ENCODE measurements at places on chromosomes 16 and 17.

- DNase-seq, result no peak
These were observed 337.5 kb downstream of the SEC14L1 start for GRCh38 chr17:77478281-77478680.

GRCh38 chr16:63187638-63188037, 1151.4 kb upstream of the CDH8 start:
- no peak for DNase-seq

GRCh38 chr16:58456193-58456592, 43.8 kb upstream of the NDRG4 start:
- peak; percentile 43 for DNase-seq

DNA sequence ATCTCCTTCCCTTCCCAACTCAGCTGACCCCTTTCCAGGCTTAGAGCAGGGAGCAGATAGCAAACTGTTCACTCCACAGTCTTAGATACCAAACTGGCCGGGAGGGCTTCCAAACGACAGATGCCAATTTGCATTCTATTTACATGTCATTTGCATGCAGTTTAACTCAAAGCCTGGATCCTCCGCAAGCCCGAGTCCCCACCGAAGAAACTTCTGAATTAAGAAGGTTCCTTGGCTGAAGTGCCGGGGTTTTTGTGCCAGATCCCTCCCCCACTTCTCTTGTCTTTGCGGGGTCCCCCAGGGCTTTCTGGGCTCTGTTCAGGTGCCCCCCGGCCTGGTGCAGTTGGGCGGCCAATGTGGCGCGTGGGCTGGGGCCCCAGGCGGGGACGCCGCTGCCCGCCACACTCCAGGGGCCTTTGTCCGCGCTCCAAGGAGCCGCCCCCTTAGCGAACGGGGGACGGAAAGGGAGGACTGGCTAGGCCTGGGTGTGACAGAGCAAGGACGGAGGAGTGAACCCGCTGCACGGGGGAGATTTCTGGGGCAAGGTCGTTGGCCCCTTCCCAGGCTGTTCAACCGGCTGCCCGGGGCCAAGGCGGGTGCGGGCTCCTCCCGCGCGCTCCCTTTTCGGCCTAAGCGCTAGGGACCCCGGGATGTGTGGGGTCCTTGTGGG, 1.2 kb downstream of the GPRC5B start:
- no peak for DNase-seq

- DNase-seq, result no peak
These were observed 14.1 kb downstream of the MYO1C start for GRCh38 chr17:1478418-1478817.

- no peak for DNase-seq
These were observed 138.0 kb upstream of the HS3ST2 start for GRCh38 chr16:22675745-22676540.

- no peak for DNase-seq
These were observed 111.2 kb downstream of the CCT6B start for GRCh38 chr17:34850023-34850422.

DNA sequence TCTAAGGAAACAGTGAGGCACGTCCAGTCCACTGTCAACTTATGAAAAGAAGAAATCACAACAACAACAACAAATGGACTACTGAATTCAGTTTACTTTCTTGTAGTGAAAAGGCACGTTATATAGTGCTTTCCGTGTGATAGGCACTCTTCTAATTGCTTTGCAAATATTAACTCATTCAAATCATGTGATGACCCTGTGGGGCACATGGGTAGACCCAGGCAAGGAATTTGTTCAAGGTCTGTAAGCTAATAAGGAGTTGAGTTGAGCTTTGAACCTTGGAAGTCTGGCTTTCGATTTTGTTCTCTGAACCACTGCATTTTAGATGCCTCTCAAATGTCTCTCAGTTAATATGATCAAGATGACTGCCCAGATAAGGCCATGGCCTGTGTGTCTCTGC, 295.1 kb upstream of the RBFOX1 start:
- DNase-seq, result no peak

GRCh38 chr17:39634384-39634871, 2.5 kb upstream of the STARD3 start:
- peak; percentile 65 for DNase-seq

- DNase-seq, result no peak
These were observed 35.8 kb downstream of the AKAP1 start for GRCh38 chr17:57120814-57121213.

DNA sequence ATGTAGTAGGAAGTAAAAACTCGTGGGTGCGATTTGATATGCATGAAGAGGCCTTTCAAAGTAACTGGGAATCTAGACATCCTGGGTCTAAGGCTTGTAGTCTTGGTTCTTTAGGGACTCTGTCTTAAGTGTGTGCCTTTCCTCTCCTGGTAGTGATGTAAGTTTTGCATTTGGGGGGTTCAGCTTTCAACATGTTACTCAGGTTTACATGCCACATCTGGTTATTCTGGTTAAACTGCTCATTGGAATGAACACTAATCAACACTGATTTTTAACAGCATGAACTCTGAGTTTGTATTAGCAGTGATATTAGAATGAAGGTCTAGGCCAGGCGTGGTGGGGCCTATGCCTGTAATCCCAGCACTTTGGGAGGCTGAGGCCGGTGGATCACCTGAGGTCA, 15.1 kb downstream of the PGS1 start:
- DNase-seq, result no peak

GRCh38 chr16:12130691-12131290, 154.3 kb downstream of the SNX29 start:
- no peak for DNase-seq

GRCh38 chr16:79844603-79845002, 244.1 kb upstream of the MAF start:
- no peak for DNase-seq

DNA sequence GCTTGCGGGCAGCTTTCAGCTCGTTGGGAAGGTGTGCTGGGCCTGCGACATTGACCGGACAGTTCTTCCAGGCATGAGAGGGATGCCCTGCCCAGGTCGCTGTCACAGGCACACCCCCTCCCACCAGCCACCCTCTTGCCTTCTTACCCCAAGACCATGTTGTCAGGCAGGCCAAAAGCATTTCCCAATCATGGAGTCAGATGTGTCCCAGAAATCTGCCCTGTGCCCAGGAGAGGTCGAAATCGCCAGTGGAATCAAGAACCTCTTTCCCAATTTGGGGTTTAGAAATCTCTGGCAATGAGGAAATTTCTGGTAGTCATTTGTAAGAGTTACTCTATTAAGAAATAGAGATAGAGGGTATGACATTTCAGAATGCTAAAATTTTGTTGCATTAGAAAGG, 177.1 kb downstream of the RAB11FIP4 start:
- DNase-seq, result peak; percentile 35

GRCh38 chr17:58083491-58084316, 485 bp downstream of the DYNLL2 start:
- DNase-seq, result peak; percentile 46

- DNase-seq, result no peak
These were observed 151.5 kb upstream of the SDK2 start for GRCh38 chr17:73795730-73796129.

DNA sequence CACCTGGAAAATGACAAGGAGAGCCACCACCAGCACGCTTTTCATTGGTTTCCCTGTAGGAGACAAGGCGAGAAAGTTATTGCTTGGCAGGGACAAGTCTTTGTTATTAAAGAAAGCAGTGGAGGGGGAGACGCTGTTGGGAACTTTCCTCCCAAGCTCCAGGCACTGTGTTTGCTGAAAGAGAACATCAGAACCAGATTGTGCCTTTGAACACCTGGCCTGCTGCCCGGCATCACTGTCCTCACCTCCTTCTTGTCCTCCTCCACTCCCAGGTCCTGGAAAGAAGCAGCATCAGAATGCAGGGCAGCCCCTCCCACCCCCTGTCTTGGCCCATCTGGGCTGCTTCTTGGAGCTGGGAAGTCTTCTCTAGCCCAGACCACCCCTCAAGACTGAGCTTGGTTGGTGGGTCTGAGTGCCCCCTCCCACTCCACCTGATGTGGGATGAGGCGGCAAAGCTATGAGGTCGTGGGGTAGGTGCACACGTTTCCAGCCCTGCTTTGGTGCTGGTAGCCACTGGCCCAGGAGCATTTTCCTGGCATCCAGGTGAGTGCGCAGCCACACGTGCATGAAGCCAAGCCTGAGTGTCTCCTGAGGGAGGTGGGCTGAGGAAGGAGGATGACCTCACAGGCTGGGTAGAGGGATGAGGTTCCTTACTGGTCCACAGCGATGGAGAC, 6.2 kb downstream of the CCR7 start:
- no peak for DNase-seq

- DNase-seq, result peak; percentile 93
These were observed 341.7 kb downstream of the C16orf95 start for GRCh38 chr16:86975445-86975844.

DNA sequence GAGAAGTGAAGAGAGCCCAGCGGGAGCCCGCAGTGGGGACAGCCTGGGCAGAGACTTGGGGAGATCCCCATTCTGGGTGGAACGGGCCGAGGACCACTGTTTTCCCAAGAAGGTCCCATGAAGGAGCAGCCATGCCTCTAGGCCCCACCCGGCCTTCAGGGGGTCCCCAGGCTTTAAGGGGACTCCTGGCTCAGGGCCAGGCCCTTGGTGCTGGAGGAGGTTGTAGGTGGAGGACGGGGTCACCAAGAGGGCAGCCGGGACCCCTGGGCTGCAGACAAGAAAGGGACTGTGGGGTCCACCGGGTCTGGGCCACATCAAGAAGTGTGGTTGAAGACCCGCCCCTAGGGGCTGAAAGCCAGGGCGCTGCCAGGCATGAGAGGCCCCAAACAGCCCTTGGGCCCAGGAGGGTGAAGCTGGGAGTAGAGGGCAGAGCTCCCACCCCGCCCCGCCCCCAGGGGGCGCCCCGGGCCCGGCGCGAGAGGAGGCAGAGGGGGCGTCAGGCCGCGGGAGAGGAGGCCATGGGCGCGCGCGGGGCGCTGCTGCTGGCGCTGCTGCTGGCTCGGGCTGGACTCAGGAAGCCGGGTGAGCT, at the start of gene PRSS21:
TSS of gene PRSS21 (plus strand) at position 487 of the 589 bp plus-strand sequence. CDS start at position 519, 32 bp downstream.
- DNase-seq, result no peak

- DNase-seq, result peak; percentile 78
These were observed 102.2 kb downstream of the TRIM37 start for GRCh38 chr17:59004338-59005111.

GRCh38 chr17:65446043-65446442, 115.4 kb downstream of the AXIN2 start:
- DNase-seq, result no peak

GRCh38 chr17:7841396-7841914, 7.4 kb downstream of the KDM6B start:
- peak; percentile 93 for DNase-seq

- no peak for DNase-seq
These were observed 33.1 kb downstream of the SETD6 start for GRCh38 chr16:58548378-58548777.

GRCh38 chr17:50615828-50616227, 18.9 kb upstream of the ABCC3 start:
- DNase-seq, result no peak

- DNase-seq, result peak; percentile 43
These were observed 21.0 kb upstream of the FZD2 start for GRCh38 chr17:44536090-44536953.

DNA sequence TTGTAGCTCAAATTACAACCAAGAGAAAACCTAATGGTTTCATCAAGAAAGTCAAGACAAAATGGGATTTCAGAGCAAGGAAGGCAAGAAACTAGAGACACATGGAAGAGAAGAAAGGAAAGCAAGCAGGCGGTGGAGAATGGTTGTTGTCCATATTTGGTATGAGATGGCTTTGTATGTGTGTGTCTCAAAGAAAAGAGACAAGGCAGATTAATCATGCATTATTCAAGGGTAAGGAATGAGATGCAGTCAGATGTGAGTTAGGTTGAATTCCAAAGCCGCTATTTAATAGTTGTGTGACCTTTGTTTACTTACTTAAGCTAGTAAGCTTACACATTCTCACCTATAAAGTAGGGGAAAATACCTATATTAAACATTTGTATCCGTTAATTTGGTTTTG, 1029.6 kb downstream of the CDH11 start:
- peak; percentile 92 for DNase-seq

GRCh38 chr16:15636392-15636873, 6.5 kb downstream of the MARF1 start:
- DNase-seq, result no peak

DNA sequence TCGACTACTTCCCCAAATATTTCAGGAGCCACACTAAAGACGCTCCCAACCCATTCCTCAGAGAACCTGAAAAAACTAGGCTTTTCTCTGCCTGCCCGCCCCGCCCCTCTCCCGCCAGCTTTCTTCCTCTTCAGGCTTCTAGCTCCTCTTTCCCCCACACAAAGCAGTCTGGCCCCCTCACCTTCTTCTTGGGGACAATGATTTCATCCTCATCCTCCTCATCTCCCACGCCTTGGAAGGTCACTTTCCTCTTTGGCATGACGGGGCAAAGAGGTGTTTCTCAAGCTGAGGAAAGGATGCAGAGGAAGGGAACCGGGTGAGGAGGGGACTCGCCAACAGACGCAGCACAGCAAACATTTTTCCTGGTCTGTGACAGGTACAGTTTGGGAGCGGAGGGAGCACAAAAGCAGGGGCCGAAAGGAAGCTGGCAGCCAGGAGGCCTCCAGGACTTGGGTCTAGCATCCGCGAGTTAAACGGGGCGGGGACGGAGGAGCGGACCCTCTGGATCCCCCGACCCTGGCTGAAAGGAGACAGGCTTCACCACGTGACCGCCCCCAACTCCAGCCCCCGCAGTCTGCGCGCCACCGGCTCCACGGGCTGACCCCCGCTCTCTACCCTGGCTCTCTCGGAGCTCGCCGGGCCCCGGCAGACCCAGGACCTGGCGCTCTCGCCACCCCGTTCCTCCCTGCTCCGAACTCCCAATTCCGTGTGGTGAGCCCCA, 525 bp downstream of the CD2BP2 start:
- DNase-seq, result no peak

- DNase-seq, result peak; percentile 12
These were observed 110.7 kb downstream of the WWOX start for GRCh38 chr16:78209951-78210661.

GRCh38 chr16:11520442-11520841, 66.3 kb downstream of the LITAF start:
- no peak for DNase-seq

GRCh38 chr17:82173351-82174041, 39.1 kb downstream of the CCDC57 start:
- DNase-seq, result no peak

DNA sequence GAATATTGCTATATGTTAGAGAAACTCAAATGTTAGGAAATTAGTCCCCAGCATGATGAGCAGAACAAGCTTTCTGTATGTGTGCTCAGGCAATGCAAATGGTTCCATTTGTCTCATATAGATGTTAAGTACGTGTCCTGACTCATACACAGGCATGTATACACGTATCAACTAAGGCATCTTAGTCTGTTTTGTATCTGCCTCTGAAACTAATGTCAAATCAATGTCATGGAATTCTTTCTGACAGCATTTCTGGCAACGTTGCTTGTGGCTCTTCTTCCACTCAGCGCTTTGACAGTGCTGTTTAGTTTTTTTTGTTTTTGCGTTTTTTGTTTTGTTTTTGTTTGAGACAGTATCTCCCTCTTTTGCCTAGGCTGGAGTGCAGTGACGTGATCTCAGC, 111.9 kb downstream of the CNTNAP4 start:
- DNase-seq, result peak; percentile 15
